ENCODE measurements at places on chromosomes 11 and 22. TPM values are rescaled to one million over a fixed set of nuclear protein-coding genes. Genes with fewer than 3 reads are reported as not detected.

- DNase-seq: no peak
Measured at GRCh38 chr11:120217941-120218694, 7.3 kb downstream of the OAF start.

DNA sequence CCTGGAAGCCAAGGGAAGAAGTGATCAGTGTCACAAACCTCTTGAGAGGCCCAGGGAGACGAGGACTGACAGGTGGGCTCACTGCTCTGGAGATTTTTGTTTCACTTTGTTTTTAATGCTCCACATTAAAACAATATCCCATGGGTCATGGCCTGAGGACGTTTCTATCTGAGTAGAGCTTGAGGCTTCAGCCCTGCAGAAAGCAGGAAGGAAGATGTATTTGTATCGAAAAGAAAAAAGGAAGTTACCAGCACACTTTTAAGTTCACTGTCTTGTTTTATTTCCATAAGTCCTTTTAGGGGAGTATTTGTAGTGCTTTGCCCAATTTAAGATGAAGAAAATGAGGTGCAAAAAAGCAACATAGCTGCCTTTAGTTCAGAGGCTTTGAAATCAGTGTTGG is 191.1 kb downstream of the GRIK4 start:
- no peak for DNase-seq

- DNase-seq: no peak
Measured at GRCh38 chr11:130522284-130522961, 74.0 kb downstream of the ADAMTS15 start.

DNA sequence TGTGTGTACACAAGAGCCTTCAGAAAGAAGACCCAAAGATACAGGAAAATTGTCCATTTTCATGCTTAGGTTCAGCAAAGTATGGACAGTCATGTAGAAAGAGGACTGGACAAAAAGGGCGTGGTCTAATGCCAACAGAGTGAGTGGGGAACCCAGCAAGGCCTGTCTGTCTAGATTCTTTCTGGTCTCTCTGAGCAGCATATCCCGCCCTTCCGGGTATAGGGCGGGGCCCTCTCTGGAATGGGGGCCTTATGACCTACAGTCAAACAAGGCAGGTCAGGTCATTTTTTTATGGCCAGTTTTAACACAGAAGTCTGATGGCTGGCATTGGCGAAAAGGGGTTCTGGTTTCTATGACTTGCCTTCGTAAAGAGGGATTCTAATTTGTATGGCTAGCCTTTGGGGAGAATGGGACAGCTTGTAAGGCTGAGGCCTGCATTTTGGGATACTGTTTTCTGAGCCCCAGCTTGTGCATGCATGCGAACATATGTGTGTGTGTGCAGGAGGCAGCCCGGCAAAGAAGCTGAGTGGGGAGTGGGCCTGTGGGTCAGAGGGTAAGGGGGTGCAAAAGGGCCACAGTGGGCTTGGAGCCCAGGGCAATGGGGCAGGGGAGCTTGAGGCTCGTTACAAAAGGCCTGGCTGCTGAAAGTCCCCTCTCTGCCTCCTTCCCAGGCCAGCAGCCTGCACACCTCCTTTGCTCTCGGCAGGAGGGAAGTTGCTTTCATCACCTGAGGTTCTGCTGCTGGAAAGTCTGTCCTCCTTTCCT is 130.5 kb upstream of the B3GAT1 start:
- peak; percentile 7 for DNase-seq

- no peak for DNase-seq
Measured at GRCh38 chr11:72436661-72437060, 2.3 kb upstream of the CLPB start.

The OR51B5 gene
- not detected for total RNA-seq
